ENCODE measurements at places on chromosomes 16 and 17.
A peak's percentile ranks its signal among the peaks of the same experiment; 100 is the strongest.

GRCh38 chr16:85089525-85089924, 22.7 kb downstream of the CIBAR2 start:
- DNase-seq = no peak

- DNase-seq = no peak
These were observed 507.2 kb upstream of the EEF2KMT start for GRCh38 chr16:5604770-5605169.

DNA sequence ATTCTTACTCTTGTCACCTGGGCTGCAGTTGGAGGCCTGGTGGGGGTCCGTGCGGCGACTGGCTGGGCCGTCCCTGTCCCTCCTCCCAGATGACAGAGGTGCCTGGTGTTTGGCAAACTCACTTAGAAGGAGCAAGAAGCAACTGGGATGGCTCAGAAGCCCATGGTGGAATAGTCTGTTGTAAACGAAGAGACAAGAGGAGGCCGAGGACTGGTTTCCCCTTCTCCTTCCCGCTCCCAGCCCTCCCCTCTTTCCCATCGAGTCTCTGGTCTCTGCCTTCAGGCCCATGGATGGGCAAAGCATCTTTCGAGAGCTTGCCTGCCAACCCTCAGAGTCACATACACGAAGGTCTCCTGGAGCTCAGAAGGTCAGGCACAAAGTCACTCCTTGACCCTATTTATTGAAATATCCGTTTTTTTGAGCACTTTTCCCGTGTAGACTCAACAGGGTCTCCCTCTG, 364.4 kb downstream of the SEC14L1 start:
- no peak for DNase-seq

GRCh38 chr16:15434425-15435215, at the start of gene BMERB1:
BMERB1 (plus strand) TSS chr16:15434588; CDS start chr16:15434654, 66 bp downstream.
- peak; percentile 4 for DNase-seq

- no peak for DNase-seq
These were observed 107.9 kb upstream of the ZNF469 start for GRCh38 chr16:88274847-88275246.

Data from activated T-helper 9 cell treated with anti-CD3 and anti-CD28 coated beads, Interleukin-2, amount 50 U/mL, for 16 hours (primary cell).